HT1080 (cell line): ENCODE measurements at places on chromosomes 2 and 18. TPM values are rescaled to one million over a fixed set of nuclear protein-coding genes. Genes with fewer than 3 reads are reported as not detected.

The ALPG gene
- total RNA-seq = not detected in 2 replicates

The PHOSPHO2 gene
- 1.9 and 5.8 TPM in 2 replicates for total RNA-seq

The FSIP2 gene
- total RNA-seq = not detected in 2 replicates

The STON1 gene
- 0.07 and 0.79 TPM in 2 replicates for total RNA-seq

The RAD51AP2 gene
- not detected in 2 replicates for total RNA-seq

The AQP12B gene
- not detected in 2 replicates for total RNA-seq

The LRRTM1 gene
- not detected in 2 replicates for total RNA-seq

The MTCL1 gene
- total RNA-seq = 20.5 and 28.8 TPM in 2 replicates

The LCT gene
- not detected in 2 replicates for total RNA-seq

The SERPINB5 gene
- total RNA-seq = 35.3 and 38.0 TPM in 2 replicates

The DSEL gene
- 4.6 and 4.9 TPM in 2 replicates for total RNA-seq

The DNAH6 gene
- 0.10 and 0.16 TPM in 2 replicates for total RNA-seq

The ABCG5 gene
- not detected in 2 replicates for total RNA-seq

The PRKCE gene
- total RNA-seq = 31.7 and 32.4 TPM in 2 replicates

The ABCA12 gene
- under 0.01 and 0.02 TPM in 2 replicates for total RNA-seq

The SRD5A2 gene
- total RNA-seq = not detected in 2 replicates

The SALL3 gene
- not detected in 2 replicates for total RNA-seq

The NT5DC4 gene
- total RNA-seq = not detected in 2 replicates

The CRYGC gene
- total RNA-seq = 0.17 TPM in 1 of 2 replicates, not detected in the other

The PSMA8 gene
- total RNA-seq = not detected in 2 replicates

The SERPINB13 gene
- total RNA-seq = not detected in 2 replicates

The SYT4 gene
- not detected in 2 replicates for total RNA-seq

The ANKRD30BL gene
- not detected in 2 replicates for total RNA-seq

The CCNT2 gene
- 10.8 and 15.6 TPM in 2 replicates for total RNA-seq

The CIDEA gene
- not detected in 2 replicates for total RNA-seq

The VWC2L gene
- total RNA-seq = not detected in 2 replicates

The CIB4 gene
- not detected in 2 replicates for total RNA-seq

The PASK gene
- 6.7 and 7.2 TPM in 2 replicates for total RNA-seq

The HJURP gene
- total RNA-seq = 89.0 and 101 TPM in 2 replicates

The TRABD2A gene
- total RNA-seq = 22.7 and 30.4 TPM in 2 replicates

The CPLX4 gene
- total RNA-seq = not detected in 2 replicates

The C2orf15 gene
- 0.23 TPM in 2 replicates for total RNA-seq

The PTPN18 gene
- 13.5 and 20.3 TPM in 2 replicates for total RNA-seq

The HOXD3 gene
- total RNA-seq = not detected in 2 replicates

The GCKR gene
- total RNA-seq = not detected in 2 replicates

The IL1F10 gene
- not detected in 2 replicates for total RNA-seq
